ENCODE measurements at places on chromosomes 2 and 18.

DNA sequence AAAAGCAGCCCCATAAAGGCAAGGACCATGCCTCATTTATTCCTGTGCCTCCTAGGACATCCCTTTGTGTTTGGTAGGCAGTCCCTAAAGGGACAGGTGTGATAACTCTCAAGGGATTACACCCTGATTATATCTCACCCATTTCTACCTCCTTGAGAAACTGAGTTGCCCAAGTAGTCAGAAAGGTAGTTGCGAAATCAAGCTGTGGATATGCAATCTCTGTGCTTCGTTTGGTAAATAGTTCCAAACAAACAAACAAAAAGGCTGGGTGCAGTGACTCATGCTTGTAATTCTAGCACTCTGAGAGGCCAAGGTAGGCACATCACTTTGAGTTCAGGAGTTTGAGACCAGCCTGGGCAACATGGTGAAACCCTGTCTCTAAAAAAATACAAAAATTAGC, 100.2 kb upstream of the ARL5A start:
- no peak for DNase-seq

- DNase-seq: no peak
Measured at GRCh38 chr18:13531681-13532325, 194.6 kb downstream of the FAM210A start.

DNA sequence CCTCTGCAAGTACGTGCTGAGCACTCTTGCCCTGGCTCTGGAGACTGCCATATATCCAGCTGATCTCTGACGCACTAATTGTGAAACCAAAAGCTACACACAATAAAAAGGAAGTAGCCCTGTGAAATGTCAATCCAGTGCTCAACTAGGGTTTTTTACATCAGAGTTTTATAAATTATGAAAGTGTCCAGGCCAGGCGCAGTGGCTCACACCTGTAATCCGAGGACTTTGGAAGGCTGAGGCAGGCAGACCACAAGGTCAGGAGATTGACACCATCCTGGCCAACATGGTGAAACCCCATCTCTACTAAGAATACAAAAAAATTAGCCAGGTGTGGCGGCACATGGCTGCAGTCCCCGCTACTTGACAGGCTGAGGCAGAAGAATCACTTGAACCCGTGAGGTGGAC, 24.5 kb upstream of the PEX13 start:
- DNase-seq: no peak

- DNase-seq: peak; percentile 15
Measured at GRCh38 chr2:23698721-23699579, 228.0 kb downstream of the ATAD2B start.

DNA sequence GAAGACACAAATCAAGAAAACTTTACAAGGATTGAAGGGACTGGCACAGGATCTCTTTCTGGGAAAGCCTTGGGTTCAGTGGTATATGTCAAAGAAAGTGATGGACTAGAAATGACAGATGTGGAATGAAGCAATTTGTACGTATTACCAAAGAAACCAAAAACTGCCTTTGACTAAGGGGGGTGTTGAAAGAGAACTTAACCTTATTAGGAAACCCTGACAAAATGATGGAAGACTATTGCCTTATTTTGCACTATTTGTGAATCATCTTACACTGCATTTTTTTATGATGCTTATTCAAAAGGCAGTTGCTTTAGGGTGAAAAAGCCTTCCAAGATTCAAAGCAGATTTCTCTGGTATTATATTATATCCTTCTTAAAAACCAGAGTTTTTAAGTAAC, 4.0 kb downstream of the TSGA10 start:
- DNase-seq: no peak

- DNase-seq: no peak
Measured at GRCh38 chr18:35099911-35100310, 58.7 kb downstream of the MAPRE2 start.

- no peak for DNase-seq
Measured at GRCh38 chr2:150383587-150383986, 103.9 kb downstream of the RND3 start.

GRCh38 chr2:121790276-121790956, 35.0 kb downstream of the TSN start:
- no peak for DNase-seq

GRCh38 chr2:231422056-231422455, 26.5 kb downstream of the B3GNT7 start:
- DNase-seq: no peak

DNA sequence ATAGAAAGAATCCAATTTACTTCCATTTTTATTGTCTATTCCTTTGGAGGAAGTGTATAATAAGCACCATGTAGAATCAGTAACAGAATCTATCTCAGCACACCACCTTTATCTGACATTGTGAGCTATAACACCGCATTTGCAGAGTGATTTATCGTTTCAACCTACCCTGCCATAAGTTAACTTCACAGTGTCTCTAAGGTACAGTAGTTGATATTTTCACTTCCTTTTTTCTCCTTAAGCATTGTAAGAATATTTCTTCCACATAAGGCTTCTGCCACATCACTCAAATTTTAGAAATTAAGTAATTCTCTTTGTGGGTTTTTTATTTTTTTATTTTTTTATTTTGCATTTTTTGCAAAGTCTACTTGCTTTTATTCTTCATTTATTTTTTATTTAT, 107.1 kb downstream of the TMX3 start:
- DNase-seq: no peak

DNA sequence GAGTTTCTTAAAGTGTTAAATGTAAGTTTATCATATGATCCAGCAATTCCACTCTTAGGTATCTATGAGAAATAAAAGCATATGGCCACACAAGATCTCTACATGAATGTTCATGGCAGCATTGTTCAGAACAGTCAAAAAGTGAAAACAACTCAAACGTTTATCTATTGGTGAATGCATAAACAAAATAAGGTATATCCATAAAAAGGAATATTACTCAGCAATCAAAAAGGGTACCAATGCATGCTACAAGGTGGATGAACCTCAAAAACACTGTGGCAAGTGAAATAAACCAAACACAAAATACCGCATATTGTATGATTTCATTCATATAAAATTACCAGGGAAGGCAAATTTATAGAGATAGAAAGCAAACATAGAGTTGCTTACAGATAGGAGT, 337.6 kb downstream of the PIK3C3 start:
- no peak for DNase-seq

DNA sequence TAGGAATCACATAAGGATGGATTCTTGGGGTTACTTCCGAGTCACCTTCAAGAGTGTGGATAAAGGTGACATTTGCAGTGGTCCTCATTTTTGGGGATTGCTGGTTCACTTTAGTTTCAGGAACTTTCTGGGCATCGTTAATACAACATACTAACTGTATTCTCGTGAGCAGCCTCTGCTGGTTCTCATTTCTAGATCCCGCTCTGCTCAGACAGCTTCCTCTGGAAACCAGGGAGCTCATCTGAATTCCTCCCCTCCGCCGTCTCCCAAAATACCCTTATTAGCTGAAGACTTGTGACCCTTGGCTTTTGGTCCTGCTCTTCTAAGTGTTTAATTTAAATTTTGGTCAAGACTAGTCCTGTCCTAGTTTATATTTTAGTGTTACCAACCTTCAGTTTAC, 64.5 kb downstream of the ZNF532 start:
- no peak for DNase-seq

DNA sequence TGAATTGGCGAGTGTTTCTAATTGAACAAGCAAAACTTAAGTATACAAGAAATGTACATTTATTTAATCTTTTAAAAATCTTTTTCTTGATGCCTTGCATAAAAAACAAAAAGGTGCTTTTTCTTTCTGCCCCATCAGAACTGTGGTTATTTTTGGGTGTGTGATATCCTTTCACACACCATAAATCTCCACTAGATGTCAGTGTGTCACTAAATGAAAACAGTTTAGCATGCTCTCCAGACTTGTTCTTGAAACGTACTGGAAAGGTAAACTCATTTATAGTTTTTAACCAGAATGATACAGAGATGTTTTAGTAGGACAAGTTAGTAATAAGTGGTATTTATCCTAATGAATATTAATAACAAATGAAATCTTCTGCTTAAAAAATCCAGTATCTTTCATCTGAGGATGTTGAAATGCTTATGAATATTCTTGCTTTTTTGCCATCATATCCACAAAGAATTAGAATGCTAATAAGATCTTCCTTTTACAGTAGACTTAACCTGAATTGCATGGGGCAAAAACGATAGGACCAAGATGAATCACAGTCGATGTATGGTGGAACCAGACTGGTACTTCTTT, 96.8 kb downstream of the UBE2E3 start:
- peak; percentile 20 for DNase-seq

Measured in urinary bladder (tissue), 4 donors.